ENCODE measurements at places on chromosomes 11 and 22.

DNA sequence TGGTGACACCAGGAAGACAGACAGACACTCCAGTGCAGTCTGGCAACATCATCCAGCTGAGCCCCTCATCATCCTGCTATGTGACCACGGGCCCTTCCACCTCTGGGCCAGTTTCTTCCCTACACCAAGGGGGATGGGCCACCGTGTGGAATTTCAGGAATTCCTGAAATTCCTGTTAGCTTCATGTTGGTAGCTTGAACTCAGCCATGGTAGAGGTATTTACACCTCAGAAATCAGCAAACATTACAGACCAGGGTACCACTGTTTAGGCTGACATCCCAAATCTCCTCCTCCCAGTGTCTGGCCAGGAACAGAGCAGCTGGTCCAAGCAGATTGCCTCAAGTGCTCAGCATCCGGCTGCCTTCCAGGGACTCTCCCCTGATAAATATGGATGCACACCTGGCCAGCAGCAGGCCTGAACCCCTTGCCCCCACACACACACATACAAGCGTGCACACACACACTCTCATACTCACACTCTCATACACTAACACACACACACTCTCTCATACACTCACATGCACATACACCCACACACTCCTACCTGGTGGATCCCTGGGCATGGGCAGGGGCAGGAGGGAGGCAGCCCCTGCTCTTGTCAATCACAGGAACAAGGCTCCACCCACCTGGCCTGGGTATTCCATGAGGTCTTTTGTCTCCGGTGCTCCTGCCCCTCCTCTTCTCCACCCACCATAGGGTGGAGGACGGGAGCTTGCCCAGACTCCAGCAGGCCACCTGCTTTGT is 85.2 kb downstream of the BUD13 start:
- no peak for DNase-seq

DNA sequence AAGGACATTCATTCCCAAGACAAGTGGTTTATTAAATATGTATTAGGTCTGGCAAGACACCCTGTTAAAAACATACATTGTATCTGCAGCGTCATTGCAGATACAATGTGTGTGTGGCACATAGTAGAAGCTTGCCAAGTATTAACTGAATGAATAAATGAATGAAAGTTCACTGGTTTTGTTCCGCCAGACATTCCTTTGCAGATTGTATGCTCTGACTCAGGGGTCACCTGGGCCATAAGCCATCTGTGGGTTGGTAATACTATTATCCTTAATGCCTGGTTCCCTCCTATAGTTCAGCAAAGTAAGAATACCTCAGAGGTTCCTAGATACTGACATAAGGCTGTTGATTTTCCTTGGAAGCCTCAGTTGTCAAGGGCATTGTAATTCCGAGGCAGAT is 377.3 kb upstream of the CCDC90B start:
- DNase-seq: no peak

DNA sequence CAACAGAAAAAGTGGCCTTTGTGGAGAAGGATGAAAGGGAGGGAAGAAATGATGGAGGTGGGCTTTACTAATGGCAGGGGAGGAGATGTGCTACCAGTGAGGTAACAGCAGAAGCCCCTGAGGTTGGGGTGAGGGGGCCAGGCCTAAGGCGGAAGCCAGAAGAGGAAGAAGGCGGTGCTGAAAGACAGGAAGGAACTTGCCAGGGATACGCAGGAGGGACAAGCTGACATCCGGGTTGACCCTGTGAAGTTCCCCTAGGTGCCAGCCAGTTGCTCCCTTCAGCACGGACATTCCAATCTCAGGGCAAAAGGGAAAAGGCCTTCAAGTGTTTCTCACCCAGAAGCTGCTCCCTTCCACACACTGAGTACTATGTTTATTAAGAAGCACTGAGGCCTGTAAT is 2.3 kb upstream of the TIRAP start:
- DNase-seq: no peak

DNA sequence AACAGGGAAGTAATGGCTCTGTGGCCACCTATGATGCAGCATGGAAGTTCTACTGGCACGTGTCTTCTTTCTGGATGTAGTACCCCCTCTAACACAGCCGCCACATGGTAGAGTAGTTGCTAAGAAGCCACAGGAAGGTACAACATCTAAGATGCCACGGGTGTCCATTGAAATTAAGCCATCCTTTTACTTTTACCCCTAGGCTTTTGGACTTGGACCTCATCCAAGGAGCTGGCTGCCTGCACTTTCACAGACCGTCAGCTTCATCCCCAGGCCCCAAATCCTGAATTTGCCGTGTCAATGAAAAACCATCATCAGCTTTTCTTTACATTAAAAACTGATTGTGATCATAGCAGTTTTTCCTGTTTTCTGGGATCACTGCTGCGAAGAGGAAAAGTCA is 102.4 kb downstream of the RPL27A start:
- peak; percentile 13 for DNase-seq

- no peak for DNase-seq
Observed at GRCh38 chr11:36425561-36426081, 84.5 kb downstream of the TRAF6 start.

DNA sequence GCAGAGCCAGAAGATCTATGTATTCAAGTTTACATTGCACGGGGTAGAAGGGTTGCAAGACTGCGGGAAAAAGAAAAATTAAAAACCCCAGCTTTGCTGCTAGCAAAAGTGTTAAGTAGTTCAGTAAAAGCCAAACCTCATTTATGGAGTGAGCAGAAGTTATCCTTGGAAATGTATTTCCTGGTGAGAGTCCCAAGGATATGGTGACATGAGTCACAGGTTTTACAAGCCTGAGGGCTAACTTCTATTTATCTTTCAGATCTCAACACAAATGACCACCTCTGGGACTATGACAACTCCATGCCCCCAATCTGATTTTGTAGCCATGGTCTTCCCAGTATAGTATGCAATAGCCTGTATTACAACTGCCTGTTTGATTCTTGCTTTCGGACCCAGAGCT is 26.1 kb downstream of the ABTB2 start:
- DNase-seq: no peak

DNA sequence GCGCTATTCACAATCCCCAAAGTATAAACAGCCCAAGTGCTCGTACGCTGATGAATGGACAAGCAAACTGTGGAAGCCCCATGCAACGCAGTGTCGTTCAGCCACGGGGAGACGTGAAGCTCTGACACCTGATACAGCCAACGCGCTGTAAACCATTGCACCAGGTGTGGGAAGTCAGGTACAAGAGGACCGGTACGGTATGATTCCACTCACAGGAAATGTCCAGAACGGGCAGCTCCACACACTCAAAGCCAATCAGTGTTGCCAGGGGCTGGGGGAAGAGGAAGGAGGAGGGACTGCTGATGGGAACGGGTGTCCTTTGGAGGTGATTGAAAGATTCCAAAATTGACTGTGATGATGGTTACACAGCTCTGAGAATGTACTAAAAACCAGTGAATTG is 64.5 kb downstream of the BRD1 start:
- DNase-seq: no peak

Data from RPMI8226 (cell line).